ENCODE measurements at places on chromosomes 6 and 20.

DNA sequence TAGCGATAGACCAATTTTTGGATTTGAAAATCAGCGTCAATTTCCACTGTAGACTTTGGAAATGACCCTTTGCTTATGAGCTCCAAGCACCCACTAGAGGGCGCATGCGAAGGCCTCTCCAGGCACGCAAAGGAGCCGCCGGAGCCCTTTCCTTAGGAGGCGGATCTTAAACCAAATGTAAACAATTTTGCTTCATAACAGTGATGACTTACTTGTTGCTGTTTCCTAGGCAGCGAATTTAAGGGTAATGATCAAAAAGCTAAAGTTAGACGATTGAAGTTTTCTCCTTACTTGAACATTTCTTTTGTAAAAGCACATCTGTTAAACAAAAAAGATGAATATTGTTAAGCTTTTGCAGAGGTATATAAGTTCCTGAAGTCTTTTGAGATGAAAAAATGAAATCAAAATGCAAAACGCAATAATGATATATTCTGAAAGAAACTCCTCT lies 29.2 kb upstream of the EXOC2 start:
- peak; percentile 69 for DNase-seq

DNA sequence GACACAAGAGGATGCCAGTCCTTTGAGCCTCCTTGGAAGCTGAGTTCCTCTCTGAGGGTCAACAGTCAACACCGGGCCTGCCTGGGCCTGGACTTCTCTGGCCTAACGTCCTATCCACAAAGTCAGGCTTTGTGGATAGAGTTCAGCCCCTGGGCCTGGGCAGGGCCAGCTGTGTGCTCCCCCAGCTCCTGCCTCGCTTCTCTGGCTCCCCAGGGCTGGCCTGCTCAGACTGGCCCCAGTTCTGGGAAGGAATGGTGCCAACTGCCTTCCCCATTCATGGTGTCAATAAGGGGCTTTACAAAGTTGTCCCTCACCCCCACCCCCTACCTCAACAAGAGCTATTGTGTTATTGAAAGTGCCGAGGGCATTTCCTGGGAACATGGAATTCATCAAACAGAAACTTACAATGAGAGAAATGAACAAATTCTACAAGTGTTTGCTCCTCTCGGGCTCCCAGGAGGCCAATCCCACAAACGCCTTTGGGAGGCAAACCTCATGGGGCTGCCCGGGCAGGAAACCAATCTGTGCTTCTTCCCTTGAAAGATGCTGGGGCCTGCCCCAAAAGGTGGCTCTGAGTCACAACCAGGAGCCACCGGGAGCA lies 26.5 kb upstream of the PPP1R14C start:
- no peak for DNase-seq

GRCh38 chr6:5946181-5946580 lies 60.5 kb downstream of the NRN1 start:
- DNase-seq: no peak

DNA sequence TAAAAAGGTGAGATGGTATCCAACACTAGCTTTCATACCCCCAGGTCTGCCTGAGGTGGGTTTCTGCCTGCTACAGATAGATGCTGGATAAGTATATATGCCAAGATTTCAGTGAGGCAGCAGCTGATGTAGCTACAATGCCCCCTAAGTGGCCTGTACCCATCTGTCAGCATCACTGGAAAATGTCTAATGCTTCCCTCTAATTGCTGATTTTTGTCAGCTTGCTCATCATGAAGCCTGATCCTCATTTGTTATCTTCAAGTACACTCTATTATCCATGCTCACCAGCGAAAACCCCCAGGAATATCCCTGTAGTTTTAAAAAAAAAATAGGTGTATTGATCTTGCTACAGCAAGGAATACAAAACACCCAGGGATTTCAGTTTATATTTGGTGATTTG lies 32.2 kb downstream of the OPRM1 start:
- DNase-seq: no peak

- no peak for DNase-seq
Observed at GRCh38 chr6:147881432-147881831, 372.9 kb downstream of the SAMD5 start.

GRCh38 chr20:51310216-51310615 lies 232.3 kb downstream of the NFATC2 start:
- DNase-seq: no peak

DNA sequence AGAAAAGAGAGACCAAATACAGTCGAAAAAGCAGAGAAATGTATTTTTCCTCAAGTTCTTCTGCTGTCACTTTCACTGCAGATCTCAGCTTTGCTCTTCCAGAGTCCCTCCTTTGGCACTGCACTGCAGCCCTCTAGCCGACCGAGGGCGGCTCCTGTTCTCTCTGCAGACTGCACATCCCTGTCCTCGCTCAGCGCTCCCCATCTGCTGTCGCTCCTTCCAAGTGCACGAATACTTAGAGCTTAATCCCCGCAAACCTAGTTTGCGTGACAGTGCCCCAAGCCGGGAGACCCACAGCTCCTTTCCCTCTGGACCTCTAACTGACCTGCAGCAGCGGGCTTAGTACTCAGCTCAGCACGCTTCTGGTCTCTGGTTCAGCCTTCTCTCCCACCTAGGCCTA lies 15.2 kb downstream of the RPP21 start:
- DNase-seq: no peak

DNA sequence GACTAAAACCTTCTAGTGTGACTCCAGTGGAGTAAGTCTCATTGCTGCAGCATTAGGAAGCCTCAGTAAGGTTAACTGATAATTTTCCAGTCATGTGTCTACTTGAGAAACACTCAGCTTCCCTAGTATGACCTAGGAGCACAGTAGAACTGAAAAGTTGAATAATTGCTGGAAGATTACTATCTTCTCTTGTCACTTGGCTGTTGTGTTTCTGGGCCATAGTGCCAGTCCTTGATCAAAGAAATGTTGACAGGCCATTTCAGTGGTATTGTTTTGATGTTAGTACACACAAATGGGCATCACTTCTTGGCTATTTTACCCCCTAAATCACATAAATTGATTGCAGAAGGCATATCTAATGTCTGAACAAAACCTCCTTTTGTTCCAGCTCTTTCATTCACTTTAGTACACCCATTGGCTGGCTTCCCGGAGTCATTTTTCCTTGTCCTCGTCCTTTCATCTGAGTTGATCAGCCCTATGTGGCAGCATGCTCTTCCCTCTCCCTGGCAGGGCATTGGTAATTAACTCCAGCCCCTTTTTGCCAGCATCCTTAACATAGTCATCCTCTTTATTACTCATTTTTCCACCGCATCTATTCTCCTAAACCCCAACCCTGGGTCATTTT lies 6.0 kb downstream of the ENPP3 start:
- DNase-seq: no peak

- DNase-seq: no peak
Observed at GRCh38 chr6:107956586-107957307, 1.3 kb downstream of the SEC63 start.

Data from right atrium auricular region (tissue), 2 donors.